ENCODE measurements at places on chromosomes 1 and 21.

DNA sequence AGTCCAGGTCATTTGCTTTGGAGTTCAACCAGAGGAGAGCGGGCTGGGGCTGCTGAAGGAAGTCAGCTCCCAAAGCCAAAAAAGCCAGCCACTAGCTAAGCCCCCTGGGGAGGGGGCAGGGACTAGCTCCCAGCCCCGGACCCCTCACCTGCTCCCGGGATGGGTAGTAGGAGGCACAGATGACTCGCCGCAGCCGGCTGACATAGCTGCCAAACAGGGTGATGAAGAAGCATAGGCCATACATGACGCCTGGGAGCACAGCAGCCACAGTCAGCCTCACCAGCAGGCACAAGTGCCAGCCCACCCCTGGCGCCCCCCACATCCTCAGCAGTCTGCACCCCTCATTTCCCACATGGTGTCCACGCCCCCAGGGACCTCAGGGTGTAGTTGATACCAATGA, 7.4 kb downstream of the DCST2 start:
- no peak for DNase-seq

GRCh38 chr1:9079988-9080704, 10.7 kb upstream of the SLC2A5 start:
- DNase-seq = no peak

GRCh38 chr1:20380616-20381035, 90.0 kb downstream of the VWA5B1 start:
- peak; percentile 95 for DNase-seq

DNA sequence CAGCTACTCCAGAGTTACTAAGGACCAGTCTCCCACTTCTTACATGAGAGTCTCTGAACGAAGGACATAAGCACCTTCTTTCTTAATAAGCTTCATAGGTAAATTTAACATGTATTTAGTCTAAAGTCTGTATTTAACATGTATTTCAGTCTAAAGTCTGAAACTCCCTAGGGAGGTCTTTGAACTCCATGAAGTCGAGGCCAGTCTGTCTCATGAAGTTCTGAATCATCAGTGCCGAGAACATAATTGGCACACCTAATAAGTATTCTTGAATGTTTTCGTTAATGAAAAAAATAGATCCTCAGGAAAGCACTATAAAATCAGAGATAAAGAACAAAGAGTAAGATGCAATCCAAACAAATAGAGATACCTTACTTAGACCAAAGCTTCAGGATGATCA, 945.5 kb downstream of the TTLL7 start:
- no peak for DNase-seq

DNA sequence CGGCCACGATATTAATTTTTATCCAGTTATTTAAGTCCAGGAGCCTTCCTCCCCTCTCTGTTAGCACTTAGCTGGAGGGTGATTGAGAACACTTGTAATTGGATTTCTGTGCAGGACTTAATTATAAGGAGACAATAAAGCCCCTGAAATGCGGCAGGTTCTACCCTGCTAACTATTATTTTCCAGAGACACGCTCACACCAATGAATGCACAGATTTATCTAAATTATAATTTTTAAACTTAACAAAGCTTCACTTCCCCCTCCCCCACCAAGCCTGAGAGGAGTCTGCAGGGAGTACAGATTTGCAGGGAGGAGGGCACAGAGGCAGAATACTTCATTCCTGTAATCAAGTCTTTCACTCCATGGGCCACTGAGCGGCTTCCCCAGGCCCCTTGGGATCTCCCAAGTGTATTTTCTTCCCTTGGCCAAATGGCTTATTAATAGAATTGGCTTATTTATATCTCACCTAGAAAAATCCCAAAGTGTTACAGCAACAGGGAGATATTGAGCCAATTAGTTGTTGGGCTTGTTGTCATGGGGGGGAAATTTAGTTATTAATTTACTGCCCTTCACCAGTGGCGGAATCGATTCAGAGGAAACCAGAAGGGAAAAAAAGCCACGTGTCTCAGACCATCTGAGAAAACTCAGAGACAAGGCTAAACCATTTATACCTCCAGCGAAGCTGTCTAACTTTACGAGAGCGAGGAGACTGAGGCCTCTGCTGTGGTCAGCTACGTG, 99.0 kb upstream of the CD34 start:
- no peak for DNase-seq

DNA sequence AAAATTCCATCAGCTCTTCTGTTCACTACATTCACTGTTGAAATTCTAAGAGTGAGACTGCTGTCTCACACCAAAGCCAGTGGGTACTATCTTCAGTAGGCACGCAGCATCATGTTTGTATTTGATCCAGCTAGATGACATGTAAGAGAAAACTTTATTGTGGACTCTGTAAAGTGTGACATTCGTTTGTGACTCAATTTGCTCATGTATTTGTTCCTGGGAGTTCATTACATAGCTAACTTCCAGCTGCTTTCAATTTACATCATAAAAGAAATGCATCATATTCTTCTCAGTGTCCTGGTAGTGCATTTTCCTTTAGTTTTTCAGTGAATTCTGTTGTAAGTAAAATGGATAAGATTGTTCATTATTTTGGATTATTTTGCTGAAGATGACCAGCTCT, 31.4 kb downstream of the CTH start:
- DNase-seq = no peak

GRCh38 chr1:70930062-70930461, 117.6 kb downstream of the PTGER3 start:
- no peak for DNase-seq

GRCh38 chr21:34885626-34886239, 163.4 kb downstream of the RUNX1 start:
- DNase-seq = peak; percentile 66
